ENCODE measurements at places on chromosomes 16 and 17. TPM values are rescaled to one million over a fixed set of nuclear protein-coding genes. Genes with fewer than 3 reads are reported as not detected.

The BAIAP3 gene
- 0.56 TPM for total RNA-seq

The TM4SF5 gene
- total RNA-seq: not detected

The CD300LG gene
- not detected for total RNA-seq

The AGRP gene
- total RNA-seq: not detected

The CCDC154 gene
- not detected for total RNA-seq

The ATP1B2 gene
- total RNA-seq: not detected

The TSEN54 gene
- 6.4 TPM for total RNA-seq

The OTOP3 gene
- not detected for total RNA-seq

The TCAP gene
- under 0.01 TPM for total RNA-seq

The WFDC1 gene
- total RNA-seq: 5.0 TPM

The KRTAP4-5 gene
- not detected for total RNA-seq

The SPNS2 gene
- not detected for total RNA-seq

The SUPT6H gene
- 44.8 TPM for total RNA-seq

The SOX8 gene
- under 0.01 TPM for total RNA-seq

The CIAO3 gene
- 17.0 TPM for total RNA-seq

The KRT27 gene
- not detected for total RNA-seq

The KCNG4 gene
- not detected for total RNA-seq

The GAST gene
- not detected for total RNA-seq

The GRAP gene
- total RNA-seq: under 0.01 TPM

The KIF19 gene
- not detected for total RNA-seq

The HIGD1B gene
- total RNA-seq: not detected

The CFAP97D1 gene
- total RNA-seq: not detected

The SLC16A13 gene
- under 0.01 TPM for total RNA-seq

The HGS gene
- total RNA-seq: 49.4 TPM

The NUDT7 gene
- 3.9 TPM for total RNA-seq

The TBC1D3I gene
- not detected for total RNA-seq

All from IMR-90 (cell line).